ENCODE measurements at places on chromosomes 13 and 19. TPM values are rescaled to one million over a fixed set of nuclear protein-coding genes. Genes with fewer than 3 reads are reported as not detected.

CBY2 gene
- not detected for total RNA-seq

TLE2 gene
- total RNA-seq: 3.8 TPM

SCEL gene
- not detected for total RNA-seq

GAPDHS gene
- total RNA-seq: not detected

- no peak for DNase-seq
These were observed 26.2 kb downstream of the CELF5 start for GRCh38 chr19:3250675-3251074.

GRCh38 chr13:24660023-24660741 lies 20.0 kb upstream of the ATP12A start:
- no peak for DNase-seq

GRCh38 chr19:14089662-14090508 lies 666 bp downstream of the SAMD1 start:
- DNase-seq: peak; percentile 35

DNA sequence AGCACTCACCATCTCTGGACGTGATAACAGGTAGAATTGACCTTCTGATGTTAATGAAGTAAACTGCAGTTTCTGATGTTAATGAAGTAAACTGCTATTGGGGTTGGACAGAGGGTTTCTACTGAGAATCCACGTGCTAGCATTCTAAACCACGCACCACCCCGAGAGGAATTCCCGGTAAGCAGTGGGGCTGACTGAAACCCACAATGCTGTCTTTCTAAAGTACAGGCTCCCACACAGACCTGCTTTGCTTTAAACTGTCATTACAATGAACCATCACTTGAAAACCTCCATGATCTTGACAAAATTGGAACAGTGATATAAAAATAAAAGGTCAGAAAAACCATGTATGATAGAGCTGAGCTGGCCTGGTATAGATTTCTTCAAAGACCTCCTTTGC lies 559.0 kb downstream of the FGF9 start:
- DNase-seq: no peak

- DNase-seq: no peak
These were observed 6.7 kb upstream of the CHERP start for GRCh38 chr19:16548956-16549355.

All from CD8-positive, alpha-beta memory T cell (primary cell).